ENCODE measurements at places on chromosomes 11 and 22.

GRCh38 chr11:75722669-75723042 lies 5.0 kb downstream of the MOGAT2 start:
- DNase-seq = no peak

- DNase-seq = peak; percentile 52
These were observed 78.7 kb upstream of the PPARA start for GRCh38 chr22:46071451-46072109.

DNA sequence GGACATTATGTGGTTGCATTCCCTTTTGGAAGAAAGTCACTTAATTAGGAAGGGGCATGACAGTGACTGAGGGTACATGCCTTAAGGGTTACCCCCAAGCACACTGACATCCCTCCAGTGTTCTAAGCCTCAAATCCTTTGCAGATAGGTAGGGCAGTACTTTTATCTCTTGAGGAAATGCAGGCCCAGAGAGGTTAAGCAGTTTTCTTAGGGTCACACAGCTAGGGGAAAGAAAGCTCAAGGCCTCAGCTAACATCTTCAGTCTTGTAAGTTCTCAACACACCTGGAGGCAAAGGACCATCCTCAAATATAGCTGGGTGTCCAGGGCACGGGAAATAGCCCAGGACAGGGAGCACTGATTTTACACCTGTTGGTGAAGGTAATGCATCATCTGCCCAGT lies 31.6 kb downstream of the KIAA1671 start:
- no peak for DNase-seq

GRCh38 chr22:45102896-45103420 lies 60.8 kb upstream of the NUP50 start:
- DNase-seq = no peak

DNA sequence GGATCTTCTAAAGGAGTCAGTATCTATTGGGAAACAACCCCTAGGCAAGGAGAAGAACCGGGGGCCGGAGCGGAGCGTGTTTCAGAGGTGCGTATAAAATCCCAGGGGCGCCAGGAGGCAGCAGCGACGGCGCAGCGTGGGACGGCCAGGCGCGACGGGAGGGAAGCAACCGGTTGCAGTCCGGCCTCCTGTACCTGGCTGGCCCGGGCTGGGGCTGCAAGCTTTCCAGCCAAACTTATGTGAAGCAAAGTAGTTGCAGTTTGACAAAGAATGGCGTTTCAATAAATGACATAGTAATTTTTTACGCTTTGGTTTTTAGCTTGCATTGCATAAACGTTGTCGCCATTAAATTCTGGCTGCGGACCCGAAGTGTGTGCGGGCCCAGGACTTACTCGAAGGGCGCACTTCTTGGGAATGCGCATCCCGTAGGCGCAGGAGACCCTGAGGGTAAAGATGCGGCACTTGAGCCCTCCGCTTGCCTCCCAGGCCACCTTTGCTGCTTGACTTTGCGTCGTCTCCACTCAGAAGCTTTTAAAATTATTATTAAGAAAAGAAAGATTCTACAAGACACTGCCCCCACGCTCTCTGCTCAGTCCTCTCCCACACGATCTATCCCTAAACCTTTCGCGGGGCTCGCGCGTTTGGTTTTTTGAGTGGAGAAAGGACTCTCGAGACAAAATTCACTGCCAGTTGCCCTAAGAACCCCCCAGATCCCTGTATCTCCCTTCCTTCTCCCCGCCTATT lies 1.6 kb upstream of the WT1 start:
- no peak for DNase-seq

- no peak for DNase-seq
These were observed 588.2 kb upstream of the TENM4 start for GRCh38 chr11:80028998-80029397.

GRCh38 chr11:118267486-118267885 lies 3.4 kb upstream of the MPZL2 start:
- DNase-seq = no peak

GRCh38 chr22:37256075-37256726 lies 12.1 kb upstream of the RAC2 start:
- no peak for DNase-seq

- DNase-seq = no peak
These were observed 108.9 kb downstream of the SGSM3 start for GRCh38 chr22:40479126-40479800.

DNA sequence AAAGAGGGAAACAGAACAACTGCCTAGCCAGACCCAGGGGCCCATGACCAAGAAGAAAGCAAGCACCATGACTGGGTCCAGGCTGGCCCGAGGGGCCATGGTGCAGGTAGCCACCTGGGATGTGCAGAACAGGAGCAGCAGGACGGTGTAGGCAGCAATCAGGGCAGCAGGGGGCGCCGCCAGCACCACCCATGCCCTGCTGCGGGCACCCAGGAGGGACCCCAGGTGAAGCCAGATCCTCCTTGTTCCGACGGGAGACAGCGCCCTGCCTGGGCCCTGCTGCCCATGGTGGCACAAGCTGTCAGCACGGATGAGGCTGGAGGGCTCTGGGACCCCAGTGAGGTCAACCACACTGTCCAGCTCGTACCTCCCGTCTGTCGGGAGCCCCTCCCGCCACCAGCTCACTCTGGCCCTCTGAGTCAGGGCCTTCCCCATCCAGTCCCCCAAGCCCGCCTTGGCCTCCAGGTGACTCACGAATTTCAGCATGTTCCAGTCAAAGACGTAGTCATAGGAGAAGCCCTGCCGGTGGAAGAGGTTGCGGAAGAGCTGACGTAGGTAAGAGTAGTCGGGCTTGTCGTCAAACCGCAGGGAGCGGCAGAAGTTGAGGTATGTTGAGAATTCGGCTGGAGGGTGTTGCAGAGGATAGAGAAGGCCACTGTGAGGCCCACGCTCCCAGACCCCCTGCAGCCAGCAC lies 18.8 kb downstream of the CSNK1E start:
- DNase-seq = peak; percentile 46

- DNase-seq = no peak
These were observed 53.5 kb upstream of the EIF3M start for GRCh38 chr11:32529994-32530588.

DNA sequence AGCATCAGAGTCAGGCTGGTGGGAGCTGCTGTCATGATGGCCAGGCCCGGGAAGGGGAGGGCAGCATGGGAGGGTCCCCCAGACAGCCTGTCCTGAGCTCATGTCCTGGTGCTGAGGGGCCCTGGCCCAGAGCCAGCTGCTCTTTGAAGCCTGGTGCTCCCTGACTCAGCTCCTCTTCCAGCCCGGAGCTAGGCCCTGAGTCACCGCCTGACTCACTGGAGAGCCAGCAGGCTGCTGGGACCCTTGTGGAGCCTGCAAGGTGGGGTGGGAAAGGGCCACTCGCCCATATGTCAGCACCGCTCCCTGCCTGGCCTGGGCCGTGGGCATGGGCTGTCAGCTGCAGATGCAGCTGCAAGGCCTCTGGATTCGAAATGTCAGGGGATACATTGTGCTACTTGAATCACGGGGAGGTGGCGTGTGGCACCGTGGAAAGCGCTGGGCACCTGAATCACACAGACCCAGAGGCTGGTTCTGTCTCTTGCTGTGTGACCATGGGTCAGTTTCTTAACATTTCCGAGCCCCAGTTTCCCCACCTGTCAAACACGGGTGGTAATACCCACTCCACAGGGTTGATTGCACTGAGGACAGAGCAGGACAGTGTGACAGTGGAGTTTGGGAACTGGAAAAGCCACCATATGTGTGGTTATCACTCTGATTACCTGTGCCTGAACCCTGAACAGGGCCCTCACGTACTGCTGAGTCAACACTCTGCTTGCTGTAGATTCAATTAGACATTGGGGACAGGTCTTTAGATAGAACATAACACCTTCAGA lies 4.4 kb downstream of the CACNA1I start:
- DNase-seq = no peak

GRCh38 chr11:119153049-119153818 lies 4.4 kb downstream of the ABCG4 start:
- DNase-seq = no peak

- DNase-seq = no peak
These were observed 3.3 kb downstream of the VSIG2 start for GRCh38 chr11:124748481-124749343.

- DNase-seq = no peak
These were observed 49.7 kb downstream of the CCDC34 start for GRCh38 chr11:27313157-27313821.

- DNase-seq = no peak
These were observed 453.4 kb downstream of the NTM start for GRCh38 chr11:131823772-131824171.

DNA sequence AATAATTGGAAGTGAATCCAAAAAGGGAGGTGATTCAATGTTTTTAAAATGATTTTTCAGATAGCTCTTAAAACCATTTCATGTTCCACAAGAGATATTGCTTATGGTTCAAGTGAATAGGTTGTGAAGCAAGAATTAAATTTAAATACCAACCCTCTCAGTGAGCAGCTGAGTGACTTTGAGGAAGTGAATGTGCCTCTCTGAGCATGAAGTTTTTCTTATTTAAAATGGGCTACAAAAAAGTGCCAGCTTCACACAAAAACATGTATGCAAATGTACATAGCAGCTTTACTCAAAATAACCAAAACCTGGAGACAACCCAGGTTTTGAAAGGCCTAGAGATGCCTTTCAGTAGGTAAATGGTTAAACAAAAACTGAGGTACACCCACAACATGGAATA lies 35.5 kb upstream of the GAB4 start:
- no peak for DNase-seq

- no peak for DNase-seq
These were observed 42.2 kb downstream of the TMEM123 start for GRCh38 chr11:102410382-102410784.
